Renal cortical epithelial cell (primary cell): ENCODE measurements at places on chromosomes 16 and 17.

- DNase-seq, result no peak
Observed at GRCh38 chr17:80633994-80634566, 89.4 kb downstream of the RPTOR start.

GRCh38 chr16:80012586-80012985, 412.0 kb upstream of the MAF start:
- DNase-seq, result no peak

DNA sequence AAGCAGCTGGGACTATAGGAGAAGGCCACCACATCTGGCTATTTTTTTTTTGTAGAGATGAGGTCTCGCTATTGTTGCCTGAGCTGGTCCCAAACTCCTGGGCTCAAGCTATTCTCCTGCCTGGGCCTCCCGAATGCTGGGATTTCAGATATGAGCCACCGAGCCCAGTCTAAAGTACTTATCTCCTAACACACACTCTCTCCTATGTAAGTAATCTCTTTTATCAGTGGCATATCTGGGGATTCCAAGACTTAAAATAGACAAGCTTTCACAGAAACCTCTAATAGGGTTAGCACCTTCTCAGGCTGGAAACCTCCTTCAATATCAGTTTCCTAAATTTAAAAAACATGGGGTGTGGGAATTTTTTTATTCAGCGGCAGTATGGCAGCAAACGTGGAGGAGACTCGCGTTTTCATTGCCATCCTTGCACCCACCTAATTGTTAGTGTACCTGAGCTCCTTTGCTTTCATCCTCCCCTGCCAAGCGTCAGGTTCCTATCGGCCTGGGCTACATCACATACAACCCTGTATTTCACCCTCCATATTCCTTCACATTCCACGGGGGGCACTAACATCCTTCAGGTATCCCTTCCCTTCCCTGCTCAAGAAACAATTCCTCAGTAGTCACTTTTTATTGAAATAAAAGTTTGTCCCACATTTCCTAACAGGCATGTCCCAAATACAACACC, 1.1 kb downstream of the EZH1 start:
- DNase-seq, result no peak

- peak; percentile 39 for DNase-seq
Observed at GRCh38 chr16:20300312-20301097, 26.8 kb downstream of the GP2 start.

GRCh38 chr16:27703121-27703520, 153.2 kb downstream of the KATNIP start:
- no peak for DNase-seq

- peak; percentile 16 for DNase-seq
Observed at GRCh38 chr17:36717088-36717487, 115.7 kb downstream of the MRM1 start.

- peak; percentile 75 for DNase-seq
Observed at GRCh38 chr16:54930005-54930868, at the start of gene IRX5. Gene IRX5, plus strand, starts transcription at chr16:54930865. Its CDS starts 334 bp downstream, at chr16:54931199.

- peak; percentile 96 for DNase-seq
Observed at GRCh38 chr17:70074236-70074830, 692 bp upstream of the KCNJ16 start.

GRCh38 chr17:82449131-82449882, 1.2 kb downstream of the CYBC1 start:
- no peak for DNase-seq

GRCh38 chr17:29571486-29571882, 3.0 kb downstream of the TP53I13 start:
- no peak for DNase-seq

DNA sequence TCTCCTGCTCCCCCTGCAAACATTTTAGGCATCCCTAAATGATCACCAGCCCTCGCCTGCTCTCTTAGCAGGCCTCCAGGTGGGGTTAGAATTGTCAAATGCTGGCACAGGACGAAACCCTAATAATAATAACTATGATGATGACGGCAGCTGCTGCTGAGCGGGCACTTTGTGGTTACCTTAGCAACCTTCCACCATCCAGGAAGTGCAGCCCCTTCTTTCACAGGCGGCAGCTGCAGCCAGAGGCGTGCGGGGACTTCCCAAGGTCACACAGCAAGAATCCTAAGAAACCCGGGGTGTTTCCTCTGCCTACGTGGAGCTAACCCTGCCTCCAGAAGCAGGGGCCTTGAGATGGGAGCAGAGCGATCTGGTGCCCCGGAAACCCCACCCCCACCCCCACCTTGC, 22.4 kb upstream of the EIF1 start:
- DNase-seq, result peak; percentile 67

- no peak for DNase-seq
Observed at GRCh38 chr16:82360024-82360783, 190.2 kb upstream of the MPHOSPH6 start.

DNA sequence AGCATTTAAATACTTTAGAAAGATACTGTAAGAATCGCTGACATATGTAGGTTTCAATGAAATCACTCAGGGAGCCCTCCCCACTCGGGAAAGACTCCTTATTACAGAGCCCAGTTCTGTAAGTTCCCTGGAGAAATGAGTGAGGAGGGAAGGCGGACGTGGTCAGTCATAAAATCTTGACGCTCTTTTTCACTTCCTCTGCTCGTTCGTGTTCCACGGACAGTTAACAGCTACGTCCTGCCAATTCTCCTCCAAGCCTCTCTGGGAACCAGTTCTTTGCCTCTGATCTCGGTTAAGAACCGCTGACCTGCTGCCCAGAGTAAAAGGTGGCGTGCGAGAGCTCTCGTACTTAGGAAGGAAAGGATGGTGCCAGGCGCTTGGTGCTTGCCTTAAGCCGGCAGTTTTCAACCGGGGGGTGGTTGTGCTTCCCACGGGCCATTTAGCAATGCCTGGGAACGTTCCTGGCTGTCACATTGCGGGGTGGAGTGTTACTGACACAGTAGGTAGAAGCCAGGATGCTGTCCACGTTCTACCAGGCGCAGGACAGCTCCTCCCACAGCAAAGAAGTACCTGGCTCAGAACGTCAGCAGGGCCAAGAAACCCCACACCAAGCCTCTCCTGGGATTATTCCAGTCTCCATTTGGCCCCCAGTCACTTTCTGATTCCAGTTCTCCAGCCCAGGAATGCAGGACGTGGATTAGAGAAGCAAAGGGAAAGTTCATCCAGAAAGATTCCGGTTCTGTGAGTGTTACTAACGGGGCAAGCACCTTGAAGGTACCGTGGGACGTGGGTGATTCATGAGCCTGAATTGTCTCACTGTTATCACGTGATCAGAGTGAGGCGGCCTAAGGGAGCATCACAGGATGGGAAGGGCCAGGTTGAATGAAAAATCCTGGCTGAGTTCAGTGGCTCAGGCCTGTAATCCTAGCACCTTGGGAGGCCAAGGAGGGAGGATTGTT, 87.7 kb downstream of the MRM3 start:
- DNase-seq, result peak; percentile 87

DNA sequence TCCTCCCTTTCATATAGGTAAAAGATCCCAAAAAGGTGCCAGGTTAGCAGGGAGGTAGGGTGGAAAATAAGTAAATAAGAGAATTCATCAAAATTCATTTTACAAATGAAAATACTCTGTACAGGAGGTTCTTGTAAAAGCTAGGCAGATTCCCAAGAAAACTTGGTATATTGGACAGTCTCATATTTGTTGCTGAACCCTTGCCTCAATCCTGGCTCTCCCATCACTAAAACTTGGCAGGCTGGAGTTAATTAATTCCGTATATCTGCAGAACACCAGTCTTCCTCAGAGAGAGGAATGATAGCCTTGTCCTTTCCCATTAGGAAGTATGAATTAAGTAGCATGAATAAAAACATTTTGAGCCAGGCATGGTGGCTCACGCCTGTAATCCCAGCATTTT, 66.2 kb upstream of the MTMR4 start:
- DNase-seq, result no peak

DNA sequence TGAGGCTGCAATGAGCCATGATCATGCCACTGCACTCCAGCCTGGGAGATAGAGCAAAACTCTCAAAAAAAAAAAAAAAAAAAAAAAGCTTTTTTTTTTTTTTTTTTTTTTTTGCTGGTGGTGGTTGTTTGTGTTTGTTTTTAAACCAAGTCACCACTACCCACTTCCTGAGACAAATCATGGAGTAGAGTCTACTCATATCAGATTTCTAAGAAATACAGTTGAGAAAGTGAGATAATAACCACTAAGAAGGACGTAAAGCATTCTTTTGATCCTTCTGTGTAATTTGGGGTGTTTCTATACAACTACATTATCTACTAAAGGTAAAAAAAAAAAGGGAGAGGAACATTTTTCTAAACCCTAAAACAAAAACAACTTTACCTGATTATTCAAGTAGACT, 38.0 kb downstream of the AXIN2 start:
- no peak for DNase-seq

DNA sequence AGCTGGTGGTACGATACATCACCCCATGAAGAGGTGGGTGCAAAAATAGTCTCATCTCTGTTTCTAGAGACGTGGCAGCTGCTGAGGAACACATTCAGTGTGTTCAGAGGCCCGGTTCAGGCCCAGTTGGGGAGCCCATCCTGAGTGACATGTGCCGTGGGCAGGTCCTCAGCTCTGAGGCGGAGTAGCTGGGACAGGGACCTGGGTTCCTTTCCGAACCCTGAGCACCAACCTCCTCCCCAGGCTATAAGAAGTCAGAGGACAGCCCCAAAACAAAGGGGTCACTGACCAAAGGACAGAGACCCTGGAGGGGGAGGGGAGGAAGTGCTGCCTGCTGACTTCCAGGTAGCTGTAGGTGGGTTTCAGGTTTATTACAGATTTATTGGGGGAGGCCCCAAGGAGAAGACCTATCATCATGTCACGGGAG, 5.1 kb downstream of the LDHD start:
- no peak for DNase-seq

DNA sequence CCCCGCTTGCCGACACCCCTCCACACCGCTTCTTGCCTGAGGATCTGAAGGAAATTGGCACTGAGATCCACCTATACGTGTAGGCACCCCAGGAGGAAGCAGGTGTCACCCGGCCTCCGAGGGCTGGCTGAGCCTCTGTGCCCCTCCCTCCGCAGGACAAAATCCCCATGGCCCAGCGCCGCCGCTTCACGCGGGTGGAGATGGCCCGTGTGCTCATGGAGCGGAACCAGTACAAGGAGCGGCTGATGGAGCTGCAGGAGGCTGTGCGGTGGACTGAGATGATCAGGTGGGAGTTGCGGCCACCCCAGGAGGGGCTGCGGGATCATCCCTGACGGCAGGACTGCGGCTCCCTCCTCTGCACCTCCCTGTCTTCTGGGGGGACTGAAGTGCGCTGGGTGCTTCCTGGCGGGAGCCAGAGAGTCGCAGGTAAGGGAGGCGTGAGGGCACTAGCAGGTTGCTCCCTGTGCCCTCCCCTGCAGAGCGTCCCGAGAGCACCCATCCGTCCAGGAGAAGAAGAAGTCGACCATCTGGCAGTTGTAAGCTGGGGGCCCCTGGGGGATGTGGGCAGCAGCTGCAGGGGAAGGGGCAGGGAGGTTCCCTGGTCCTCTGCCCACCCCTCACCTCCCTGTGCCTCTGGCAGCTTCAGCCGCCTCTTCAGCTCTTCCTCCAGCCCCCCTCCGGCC, 9.0 kb downstream of the NME3 start:
- no peak for DNase-seq

DNA sequence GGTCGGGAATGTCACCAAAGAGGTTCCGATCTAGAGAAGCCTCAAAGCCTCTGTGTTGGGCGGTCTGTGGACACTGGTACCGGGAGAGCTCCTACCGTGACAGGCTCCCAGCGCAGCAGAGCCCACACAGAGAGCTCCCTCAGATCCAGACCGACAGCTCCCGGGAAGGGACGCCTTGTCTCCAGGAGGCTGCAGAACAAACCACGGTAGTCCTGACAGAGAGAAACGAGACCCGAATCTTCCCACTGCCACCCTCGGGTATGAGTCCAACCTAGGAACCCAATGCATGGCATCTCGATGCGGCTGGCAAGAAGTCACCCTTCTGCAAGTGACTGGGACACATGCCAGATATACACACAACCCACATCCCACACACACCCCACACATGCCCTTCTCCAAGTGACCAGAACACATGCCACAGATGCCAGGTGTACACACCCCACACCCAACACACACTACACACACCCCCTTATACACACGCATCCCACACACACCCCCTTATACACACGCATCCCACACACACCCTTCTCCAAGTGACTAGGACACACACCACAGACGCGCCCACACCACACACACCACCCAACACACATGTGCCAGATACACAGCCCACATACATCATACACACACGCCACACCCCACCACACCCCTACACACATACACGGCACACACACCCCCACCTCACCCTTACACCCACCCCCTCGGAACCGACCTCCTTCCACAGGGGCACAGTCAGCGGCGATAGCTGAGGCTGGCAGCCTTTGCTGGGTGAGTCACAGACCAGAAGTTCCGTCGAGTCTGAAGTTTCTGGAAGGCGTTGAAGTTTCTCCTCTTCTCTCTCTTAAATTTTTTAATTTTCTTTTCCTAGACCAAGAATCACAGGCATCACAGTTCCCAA, 15.9 kb upstream of the CYTH1 start:
- DNase-seq, result no peak

GRCh38 chr17:81364278-81365147, 30.7 kb upstream of the BAHCC1 start:
- DNase-seq, result no peak

- DNase-seq, result peak; percentile 22
Observed at GRCh38 chr17:35784895-35785294, 10.5 kb downstream of the MMP28 start.
